ENCODE measurements at places on chromosomes 11 and 22. TPM values are rescaled to one million over a fixed set of nuclear protein-coding genes. Genes with fewer than 3 reads are reported as not detected.

TP53AIP1 gene
- not detected for total RNA-seq

MUC5AC gene
- total RNA-seq = not detected

LRRC74B gene
- total RNA-seq = not detected

PGR gene
- 7.6 TPM for total RNA-seq

STIM1 gene
- 81.7 TPM for total RNA-seq

PHRF1 gene
- total RNA-seq = 18.3 TPM

KCTD14 gene
- total RNA-seq = 0.38 TPM

FAT3 gene
- 38.6 TPM for total RNA-seq

OR5P2 gene
- not detected for total RNA-seq

MOV10L1 gene
- total RNA-seq = 0.56 TPM

TREH gene
- total RNA-seq = not detected

ANO5 gene
- total RNA-seq = 2.3 TPM

GLYATL2 gene
- total RNA-seq = not detected

KBTBD3 gene
- 8.3 TPM for total RNA-seq

ISX gene
- not detected for total RNA-seq

C11orf65 gene
- total RNA-seq = 0.38 TPM

APOC3 gene
- not detected for total RNA-seq

GRCh38 chr22:48943567-48944432 is 883.9 kb downstream of the BRD1 start:
- peak; percentile 42 for DNase-seq

GRCh38 chr22:24986816-24987215 is 34.3 kb downstream of the KIAA1671 start:
- no peak for DNase-seq

DNA sequence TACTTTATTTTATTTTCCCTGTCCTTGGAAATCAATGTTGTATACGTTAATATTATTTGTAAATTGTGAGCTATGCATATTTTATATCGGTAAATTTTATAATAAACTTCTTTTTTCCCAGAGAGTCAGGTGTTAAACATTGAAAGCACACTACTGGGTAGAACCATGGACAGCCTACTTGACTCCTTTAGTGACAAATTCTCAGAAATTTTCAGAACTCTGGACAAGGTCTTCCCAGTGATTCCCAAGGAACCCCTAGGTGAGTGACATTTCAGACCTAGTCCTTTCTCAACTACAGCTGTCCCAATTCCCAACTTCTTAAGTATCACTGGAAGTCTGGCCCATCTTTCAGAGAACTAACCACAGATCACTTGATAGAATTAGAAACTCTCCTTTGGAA is 107.2 kb downstream of the RCN1 start:
- DNase-seq = no peak

GRCh38 chr11:93490996-93491618 is 52.1 kb downstream of the SMCO4 start:
- no peak for DNase-seq

- DNase-seq = peak; percentile 90
Measured at GRCh38 chr11:130431331-130431773, 2.9 kb upstream of the ADAMTS8 start.

DNA sequence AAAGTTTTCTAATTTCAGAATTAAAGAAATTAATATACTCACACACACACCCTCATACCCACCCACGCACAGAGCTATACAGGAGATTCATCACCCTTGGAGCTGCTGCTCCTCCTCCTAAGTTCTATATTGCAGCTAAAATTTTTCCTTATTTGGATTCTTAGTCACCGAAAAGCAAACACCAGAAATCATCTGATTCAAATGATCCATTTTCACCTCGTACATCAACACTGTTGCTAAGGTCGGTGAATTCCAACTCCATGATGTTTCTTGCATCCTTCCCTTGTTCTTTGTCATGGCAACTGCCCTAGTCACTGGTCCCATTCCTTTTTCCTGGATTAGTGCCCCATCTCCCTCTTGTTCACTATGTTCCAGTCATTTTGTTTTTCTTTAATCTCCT is 286.2 kb downstream of the GRM5 start:
- DNase-seq = no peak

DNA sequence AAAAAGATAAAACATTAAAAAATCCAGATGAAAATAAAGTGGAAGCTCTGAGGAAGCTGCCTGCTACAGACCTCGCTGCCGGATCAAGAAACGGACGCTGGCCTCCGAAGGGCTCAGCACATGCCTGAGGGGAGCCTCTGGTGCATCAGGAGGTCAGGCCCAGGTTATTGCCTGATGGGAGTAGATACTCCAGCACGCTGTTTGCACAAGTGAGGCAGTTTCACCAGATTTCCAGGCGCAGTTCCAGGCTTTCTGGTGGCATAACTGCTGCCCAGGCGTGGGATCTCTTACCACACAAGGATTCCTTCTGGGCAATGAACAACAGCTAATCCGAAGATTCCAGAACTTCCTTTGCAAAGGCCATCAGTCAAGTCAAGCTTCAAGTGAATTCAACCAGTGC is 154.2 kb downstream of the MPPED1 start:
- DNase-seq = no peak

GRCh38 chr11:123216249-123216648 is 21.2 kb upstream of the CLMP start:
- DNase-seq = no peak

DNA sequence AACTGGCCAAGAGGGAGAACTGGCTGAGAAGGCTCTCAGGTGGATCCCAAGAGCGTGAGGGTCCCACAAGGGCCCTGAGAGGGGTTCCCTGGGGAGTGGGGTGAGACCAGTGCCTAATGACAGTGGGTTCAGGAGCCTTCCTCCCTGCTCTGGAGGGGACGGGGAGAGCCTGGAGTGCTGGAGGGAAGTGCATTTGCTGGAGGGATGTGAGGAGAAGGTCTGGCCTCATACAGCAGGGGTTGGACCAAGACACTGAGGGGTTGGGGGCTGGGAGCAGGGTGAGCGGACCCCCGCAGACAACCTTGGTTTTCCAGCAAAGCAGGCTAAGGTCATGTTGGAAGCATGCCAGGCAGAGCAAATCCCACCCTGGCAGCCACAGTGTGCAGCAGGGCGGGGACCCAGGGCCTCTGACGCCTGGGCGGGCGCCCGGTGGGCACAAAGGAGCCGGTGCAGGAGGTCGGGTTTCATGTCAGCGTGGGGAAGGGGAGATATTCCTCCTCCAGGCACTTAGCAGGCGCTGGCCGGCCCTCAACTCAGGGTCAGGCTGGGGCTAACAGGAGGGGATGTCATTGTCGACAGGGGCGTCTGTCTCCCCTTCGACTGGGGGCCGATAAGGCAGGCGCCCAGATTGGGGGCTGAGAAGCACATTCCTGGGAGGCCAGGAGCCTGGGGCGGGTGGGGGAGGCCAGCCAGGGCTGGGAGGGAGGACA is 3.1 kb upstream of the DERL3 start:
- DNase-seq = no peak

- DNase-seq = peak; percentile 82
Measured at GRCh38 chr11:61338783-61339489, 5.9 kb downstream of the TKFC start.

DNA sequence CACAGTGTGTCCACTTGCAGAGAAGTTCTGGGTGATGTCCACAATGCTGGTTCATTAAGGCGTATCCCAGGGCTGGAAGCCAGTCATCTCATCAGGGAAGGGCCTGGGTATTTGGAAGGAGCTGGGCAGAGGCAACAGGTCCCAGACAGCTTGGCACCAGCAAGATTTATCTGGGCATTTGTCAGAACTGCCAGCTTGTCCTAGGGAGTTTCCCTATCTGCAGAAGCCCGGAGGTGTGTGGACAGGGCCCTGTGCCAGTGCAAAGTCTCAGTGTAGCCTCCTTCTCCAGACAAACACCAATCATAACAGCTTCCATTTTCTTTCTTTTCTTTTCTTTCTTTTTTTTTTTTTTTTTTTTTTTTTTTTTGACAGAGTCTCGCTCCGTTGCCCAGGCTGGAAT is 125.3 kb upstream of the TIMP3 start:
- DNase-seq = no peak

- DNase-seq = peak; percentile 85
Measured at GRCh38 chr11:12287009-12287373, 90.4 kb upstream of the PARVA start.

GRCh38 chr22:32777987-32778386 is 23.5 kb upstream of the TIMP3 start:
- DNase-seq = no peak

- DNase-seq = no peak
Measured at GRCh38 chr11:36343436-36343835, 47.3 kb downstream of the PRR5L start.

- no peak for DNase-seq
Measured at GRCh38 chr11:75013051-75013450, 24.3 kb downstream of the NEU3 start.

- no peak for DNase-seq
Measured at GRCh38 chr22:42360348-42360747, 71.9 kb downstream of the NFAM1 start.

- no peak for DNase-seq
Measured at GRCh38 chr11:95149651-95150364, 60.2 kb downstream of the ENDOD1 start.

DNA sequence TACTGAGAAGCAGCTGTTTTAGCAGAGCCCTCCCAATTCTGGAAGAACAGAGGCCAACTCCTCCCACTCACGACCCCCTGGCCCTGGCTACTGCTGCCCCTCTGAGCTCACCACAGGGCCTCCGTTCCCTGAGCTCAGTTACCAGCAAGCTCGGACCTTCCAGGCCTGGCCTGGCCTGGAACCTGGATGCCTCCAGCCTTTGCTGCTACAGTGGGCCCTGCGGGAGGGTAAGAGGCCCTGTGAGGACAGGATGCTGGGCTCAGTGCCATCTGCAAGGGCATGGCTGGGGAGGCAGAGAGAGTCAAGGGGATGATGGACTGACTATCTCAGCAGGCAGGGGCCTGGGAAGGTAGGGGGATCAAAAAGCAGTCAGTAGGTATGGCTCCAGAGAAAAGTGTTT is 209.9 kb upstream of the NCAM1 start:
- no peak for DNase-seq

GRCh38 chr11:110979696-110980095 is 265.8 kb upstream of the POU2AF2 start:
- no peak for DNase-seq

- DNase-seq = no peak
Measured at GRCh38 chr22:26462641-26463040, 20.9 kb downstream of the HPS4 start.

GRCh38 chr11:120285256-120285655 is 39.8 kb upstream of the TLCD5 start:
- no peak for DNase-seq

DNA sequence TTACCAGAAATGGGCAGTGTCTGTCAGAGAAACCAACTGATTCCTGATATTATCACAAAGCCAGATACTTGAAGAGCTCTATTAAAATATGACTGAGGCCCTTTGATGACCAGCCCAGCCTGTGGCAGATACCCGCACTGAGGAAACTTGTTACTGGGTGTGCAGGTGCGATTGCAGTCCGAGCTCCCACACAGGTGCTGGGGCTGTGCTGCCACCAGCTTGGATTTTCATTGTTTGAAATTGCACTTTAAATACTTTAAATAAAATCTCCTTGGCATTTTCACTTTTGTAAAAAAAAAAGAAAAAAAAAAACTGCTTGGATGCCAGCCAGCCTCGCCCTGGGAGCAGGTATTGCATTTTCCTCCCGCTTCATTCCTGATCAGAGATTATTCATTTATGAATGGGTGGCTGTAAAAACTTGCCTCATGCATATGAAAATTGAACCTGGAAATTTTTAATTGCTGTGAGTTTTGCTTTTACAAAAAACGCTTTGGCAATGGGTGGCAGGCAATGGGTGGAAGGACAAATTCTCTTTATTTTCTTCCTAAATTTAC is 21.2 kb downstream of the EHF start:
- no peak for DNase-seq

DNA sequence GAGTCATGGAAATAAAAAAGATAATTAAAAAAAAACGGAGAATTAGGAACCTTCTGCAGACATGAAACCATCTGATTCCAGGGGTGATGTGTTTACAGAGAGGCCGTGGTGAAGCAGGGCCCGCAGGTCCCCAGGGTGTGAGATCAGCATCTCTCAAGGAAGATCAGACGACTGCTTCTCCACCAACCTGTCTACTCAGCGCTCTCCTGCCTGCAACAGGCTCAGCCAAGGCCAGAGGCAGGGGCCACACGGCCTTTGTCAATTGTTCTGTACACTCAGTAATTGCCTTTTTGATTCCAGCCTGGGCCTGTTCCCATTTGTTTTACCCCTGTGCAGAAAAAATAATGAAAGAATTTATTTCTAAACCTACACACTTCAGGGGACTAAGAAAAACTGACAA is 124.6 kb downstream of the NXPE2 start:
- no peak for DNase-seq

DNA sequence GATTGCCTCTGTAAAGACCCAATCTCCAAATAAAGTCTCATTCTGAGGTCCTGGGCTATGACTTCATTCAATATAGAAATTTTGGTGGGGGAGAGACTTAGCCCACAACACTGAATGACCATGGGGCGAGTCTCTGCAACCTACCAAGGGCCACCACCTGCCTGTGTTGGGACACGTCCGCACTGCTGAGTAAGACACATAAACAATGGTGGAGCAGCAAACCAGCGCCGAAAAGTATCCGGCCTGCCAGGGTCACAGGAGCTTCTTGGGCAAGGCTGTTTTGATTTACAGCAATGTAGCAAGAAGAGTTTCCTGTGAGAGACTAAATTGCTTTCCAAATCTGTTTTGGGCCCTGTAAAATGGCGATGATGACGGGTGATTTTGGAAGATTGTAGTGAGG is 122.3 kb downstream of the SHANK2 start:
- DNase-seq = peak; percentile 61

- DNase-seq = no peak
Measured at GRCh38 chr11:94604482-94604881, 37.3 kb downstream of the PIWIL4 start.

DNA sequence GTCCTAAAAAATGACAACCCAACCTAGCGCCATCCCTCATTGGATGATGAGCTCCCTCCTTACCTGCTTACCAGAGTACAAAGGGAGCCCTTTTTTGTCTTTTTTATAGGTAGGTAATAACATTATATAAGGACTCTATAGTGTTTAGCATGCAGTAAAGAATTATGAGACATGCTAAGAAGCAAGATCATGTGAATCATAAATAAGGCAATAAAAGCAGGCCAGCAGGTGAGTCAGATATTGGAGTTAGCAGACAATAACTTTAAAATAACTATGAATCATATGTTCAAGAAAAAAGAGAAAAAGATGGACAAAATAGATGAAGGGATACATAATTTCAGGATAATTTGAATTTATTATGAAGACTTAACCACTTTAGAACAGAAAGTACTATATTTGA is 81.5 kb downstream of the GRK3 start:
- no peak for DNase-seq

GRCh38 chr11:66685276-66686099 is 7.8 kb upstream of the RBM4B start:
- peak; percentile 58 for DNase-seq

- DNase-seq = no peak
Measured at GRCh38 chr11:110159476-110159875, 66.3 kb downstream of the ZC3H12C start.

GRCh38 chr11:120330045-120330444 is 4.9 kb downstream of the TLCD5 start:
- no peak for DNase-seq
